ENCODE measurements at places on chromosomes 11 and 22.

DNA sequence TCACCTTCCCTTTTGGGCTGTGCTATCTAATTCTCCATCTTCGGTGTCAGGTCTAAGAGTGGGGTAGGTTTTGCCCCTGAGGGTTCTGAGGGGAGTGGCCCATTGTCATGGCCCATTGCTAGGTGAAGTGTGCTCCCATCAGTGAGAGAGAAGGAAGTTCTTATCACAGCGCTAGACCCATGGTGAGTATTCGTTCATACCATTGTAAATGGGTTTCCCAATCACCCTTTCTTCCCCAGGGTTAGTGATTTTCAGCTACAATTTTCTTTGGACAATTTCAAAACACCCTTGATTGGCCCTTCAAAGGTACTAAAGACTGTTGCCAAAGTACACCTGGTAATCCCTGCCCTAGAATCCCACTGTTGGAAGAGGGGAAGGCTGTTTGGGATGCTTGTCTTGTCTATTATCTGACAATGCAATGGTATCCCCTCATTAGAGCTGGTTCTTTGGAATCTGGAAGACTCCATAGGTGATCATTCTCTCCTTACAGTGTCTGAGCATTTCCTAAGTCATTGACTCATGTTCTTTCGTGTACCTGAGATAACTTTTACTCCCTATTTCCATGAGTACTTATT, 20.2 kb downstream of the MPEG1 start:
- DNase-seq = no peak

DNA sequence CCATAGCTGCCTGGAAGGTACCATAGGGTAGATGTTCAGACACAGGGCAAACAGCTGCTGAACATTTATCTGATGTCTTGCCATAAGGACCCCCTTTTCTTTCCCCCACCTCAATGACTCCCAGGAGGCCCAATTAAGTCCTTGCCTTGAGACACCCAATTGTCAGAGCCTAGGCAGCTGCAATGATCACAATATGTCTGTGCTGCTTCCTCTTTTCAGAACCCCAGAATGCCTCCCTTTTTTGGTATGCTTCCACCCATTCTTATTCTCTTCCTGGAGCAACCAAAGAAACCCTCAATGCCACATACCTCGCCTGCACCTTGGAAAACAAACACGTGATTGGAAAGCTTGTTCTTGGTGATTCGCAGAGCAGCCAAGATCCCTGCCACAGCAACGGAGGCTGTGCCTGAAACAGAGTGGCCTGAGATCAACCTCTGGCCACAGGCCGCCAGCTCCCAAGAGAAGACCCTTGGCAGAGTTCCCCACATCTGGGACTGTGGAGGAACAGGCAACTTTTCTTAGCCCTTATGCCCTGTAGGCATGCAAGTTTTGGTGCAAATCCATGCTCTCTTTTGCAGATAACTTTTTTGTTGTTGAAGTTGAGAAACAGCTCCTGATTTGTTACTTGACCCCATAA, 75.4 kb downstream of the CCDC81 start:
- DNase-seq = no peak

DNA sequence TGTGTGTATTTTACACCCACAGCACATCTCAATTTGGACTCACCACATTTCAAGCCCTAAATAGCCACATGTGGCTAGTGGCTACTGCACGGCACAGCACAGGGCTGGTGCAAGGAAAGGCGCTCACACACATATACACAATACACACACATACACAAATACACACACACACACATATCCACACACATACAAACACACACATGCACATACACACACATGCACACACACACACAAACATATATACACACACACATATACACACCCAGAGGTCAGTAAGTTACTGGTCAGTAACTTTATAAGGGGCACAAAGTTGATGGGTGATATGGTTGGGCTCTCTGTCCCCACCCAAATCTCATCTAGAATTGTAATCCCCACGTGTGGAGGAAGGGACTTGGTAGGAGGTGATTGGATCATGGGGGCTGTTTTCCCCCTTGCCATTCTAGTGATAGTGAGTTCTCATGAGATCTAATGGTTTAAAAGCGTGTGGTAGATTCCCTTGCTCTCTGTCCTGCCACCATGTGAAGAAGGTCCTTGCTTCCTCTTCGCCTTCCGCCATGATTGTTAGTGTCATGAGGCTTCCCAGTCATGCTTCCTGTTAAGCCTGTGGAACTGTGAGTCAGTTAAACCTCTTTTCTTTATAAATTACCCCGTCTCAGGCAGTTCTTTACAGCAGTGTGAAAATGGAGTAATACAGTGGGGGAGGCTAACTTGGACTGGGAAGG, 37.6 kb upstream of the DKK3 start:
- no peak for DNase-seq

DNA sequence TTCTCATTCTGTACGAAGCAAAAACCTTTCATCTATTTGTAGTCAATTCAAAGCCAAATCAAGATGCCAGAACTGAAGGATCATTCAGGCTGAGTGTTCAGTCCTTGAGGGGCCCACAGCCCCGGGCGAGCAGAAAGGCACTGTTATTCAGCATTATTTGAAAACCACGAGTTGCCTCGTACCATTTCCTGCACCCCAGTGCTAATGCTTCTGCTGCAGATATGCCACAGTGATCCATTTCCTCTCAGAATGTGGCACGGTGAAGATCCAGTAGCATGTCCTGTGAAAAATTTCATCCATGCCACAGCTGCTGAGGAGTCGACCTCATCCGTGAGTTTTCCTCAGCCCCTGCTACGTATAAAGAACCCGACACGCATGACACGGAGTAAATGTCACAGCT, 85.4 kb downstream of the OSBP2 start:
- DNase-seq = no peak

GRCh38 chr22:22166941-22167713, 77.5 kb upstream of the VPREB1 start:
- no peak for DNase-seq

DNA sequence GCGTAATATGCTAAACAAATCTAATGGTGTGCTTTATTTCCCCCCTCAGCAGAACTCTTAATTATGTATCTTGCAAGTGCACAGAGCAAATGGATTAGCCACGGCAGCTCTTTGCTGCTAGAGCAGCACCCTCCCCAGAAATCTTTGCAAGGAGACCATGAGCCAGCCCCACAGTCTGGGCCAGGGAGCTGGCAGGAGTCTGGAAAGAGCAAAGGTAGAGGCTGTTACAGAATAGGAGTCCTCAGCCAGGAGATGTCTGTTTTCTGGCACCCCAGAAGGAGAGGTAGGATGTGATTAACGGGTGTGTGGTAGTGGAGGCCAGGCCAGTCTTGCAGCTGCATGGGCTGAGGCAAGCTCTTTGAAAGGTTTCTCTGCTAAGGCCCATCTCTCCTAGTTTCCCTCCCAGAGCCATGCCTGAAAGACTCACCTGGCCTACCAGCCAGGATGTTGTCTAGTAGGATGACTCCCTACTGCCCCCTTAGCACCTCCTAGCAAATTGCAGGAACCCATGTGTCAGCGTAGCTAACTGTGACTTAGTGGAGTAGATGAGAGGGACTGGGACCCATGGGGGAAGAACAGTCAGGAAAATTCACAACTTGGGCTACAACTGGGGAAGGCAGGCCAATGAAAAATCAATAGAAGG, 557.2 kb downstream of the BUD13 start:
- peak; percentile 32 for DNase-seq

GRCh38 chr22:38314933-38315822, 2.1 kb downstream of the CSNK1E start:
- no peak for DNase-seq

GRCh38 chr11:8604078-8604723, 10.2 kb upstream of the STK33 start:
- DNase-seq = peak; percentile 76

DNA sequence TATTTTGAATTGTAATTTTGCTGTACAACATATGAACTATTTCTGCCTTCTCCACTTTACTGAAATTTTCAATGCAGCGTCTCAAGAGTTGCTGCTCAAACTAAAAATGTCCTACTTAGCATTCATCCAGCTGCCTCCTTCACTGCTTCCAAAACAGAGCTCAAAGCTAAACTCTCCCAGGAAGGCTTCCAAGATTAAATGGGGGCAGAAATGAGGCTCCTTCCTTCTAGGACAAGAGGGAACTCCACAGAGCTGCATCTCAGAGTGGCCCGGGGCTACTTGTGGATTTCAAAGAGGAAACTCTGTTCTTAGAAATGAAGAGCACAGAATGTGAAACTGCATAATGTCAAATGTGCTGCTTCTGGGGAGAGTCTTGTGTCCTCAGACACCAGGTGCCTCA, 295.9 kb upstream of the NCAM1 start:
- DNase-seq = no peak

DNA sequence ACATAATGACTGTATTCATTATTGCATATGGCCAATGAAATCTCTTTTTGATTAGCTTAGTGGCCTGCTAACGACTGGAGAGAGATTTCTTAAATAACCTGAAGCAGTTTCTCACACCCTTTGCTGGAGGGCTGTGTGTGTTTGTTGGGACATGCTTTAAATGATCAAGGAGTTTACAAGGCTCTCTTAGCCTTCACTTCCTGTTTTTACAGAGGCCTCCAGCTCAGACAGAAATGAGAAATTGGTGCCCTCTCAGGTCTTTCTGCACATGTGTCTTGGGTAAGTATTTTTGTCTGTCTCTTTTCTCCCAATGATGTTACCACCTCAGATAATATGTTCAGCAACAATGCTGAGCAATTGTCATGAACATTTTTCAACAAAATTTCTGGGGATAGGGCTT, 884.4 kb upstream of the CNTN5 start:
- DNase-seq = no peak

GRCh38 chr11:17353821-17354600, 2.4 kb downstream of the NCR3LG1 start:
- DNase-seq = no peak

- DNase-seq = no peak
Measured at GRCh38 chr11:94308024-94308423, 3.6 kb downstream of the IZUMO1R start.

GRCh38 chr11:85810521-85810870, 445 bp downstream of the SYTL2 start:
- DNase-seq = no peak

DNA sequence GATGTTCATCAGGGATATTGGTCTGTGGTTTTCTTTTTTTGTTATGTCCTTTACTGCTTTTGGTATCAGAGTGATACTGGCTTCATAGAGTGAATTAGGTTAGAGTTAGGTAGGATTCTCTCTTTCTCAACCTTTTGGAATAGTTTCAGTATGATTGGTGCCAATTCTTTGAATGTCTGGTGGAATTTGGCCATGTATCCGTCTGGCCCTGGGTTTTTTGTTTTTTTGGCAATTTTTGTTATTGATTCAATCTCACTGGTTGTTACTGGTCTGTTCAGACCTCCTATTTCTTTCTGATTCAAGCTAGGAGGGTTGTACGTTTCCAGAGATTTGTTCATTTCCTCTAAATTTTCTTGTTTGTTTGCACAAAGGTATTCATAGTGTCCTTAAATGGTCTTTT, 54.4 kb downstream of the ATXN10 start:
- DNase-seq = no peak

DNA sequence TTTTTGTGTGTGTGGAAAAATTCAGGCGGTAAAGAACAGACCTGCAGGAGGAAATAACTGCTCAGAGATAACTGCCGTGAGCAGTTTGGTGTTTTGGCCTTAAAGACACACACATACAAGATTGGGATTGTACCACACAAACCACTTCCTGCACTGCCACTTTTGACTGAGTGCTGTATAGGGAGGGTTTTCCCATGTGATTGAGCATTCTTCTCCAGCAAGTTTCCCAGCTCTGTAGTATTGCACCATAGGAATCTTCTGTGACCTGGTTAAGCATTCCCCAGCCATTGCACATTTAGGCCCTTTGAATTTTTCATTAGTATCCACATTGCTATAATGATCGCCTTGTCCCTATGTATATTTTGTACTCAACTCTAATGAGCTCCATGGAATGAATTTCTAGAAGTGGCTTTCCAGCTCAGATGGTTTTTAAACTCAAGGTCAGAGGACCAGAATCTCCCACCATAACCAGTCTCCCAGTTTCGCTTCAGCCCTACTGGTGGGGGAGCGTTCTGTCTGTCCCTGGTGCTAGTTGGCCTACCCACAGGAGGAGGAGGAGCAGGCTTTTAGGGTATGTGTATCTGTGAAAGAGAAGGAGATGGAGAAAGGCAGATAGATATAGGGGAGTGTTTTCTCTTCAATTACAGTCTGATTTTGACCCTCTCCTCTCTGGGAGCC, 9.3 kb downstream of the CD82 start:
- DNase-seq = no peak

DNA sequence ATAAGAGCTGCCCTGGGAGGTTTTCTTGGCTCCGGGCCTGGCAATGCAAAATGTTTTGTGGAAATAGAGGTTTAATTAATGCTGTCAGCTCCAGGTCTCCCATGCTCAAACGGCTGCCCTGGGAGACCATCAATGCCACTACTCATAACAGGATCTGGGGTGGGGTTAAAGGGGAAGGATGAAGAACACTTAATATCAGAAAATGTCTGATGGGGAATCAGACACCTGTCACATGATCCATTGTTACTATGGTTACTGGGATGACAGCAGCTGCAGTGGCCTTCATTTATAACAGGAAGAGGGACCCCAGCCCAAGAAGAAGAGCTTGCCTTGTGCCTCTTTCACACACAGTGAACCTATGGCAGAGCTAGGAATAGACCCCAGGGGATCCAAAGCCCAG, 2.2 kb upstream of the SYT13 start:
- no peak for DNase-seq

DNA sequence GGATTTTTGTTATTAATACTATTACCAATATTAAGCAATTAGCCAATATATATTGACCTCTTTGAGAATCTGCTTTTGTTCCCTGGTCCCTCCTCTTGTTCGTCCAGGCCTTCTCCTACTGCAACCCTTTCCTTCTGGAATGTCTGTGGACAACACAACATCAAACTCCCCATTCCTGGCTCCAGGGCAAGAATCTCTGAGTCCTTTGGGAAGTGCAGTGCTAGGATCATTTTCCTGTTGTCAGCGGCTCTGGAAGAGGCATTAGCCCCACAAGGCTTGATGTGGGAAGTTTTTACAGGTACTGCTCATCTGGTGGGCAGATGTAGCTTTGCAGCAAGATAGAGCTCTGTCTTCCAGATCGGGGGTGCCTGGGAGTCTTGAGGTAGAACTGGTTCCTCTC, 74.3 kb downstream of the RPUSD4 start:
- no peak for DNase-seq

GRCh38 chr11:35275786-35276170, 136.8 kb downstream of the CD44 start:
- DNase-seq = no peak

DNA sequence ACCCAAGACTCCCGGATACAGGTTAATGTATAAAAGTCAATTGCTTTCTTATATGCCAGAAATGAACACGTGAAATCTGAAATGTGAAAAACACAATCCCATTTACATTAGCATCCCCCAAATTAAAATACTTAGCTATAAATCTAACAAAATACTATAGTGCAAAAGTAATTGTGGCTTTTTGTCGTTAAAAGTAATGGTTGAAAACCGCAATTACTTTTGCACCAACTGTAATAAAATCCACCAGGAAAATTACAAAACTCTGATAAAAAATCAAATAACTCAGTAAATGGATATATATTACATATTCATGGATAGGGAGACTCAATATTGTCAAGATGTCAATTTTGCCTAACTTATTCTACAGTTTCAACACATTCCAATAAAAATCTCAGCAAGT, 4.6 kb downstream of the TMEM225 start:
- no peak for DNase-seq

GRCh38 chr11:76824083-76824939, 36.4 kb upstream of the ACER3 start:
- no peak for DNase-seq

GRCh38 chr11:14109742-14110141, 147.2 kb downstream of the SPON1 start:
- no peak for DNase-seq

All from HEK293T (cell line).